Iris pigment epithelial cell (primary cell): ENCODE measurements at places on chromosomes 7 and 10.

DNA sequence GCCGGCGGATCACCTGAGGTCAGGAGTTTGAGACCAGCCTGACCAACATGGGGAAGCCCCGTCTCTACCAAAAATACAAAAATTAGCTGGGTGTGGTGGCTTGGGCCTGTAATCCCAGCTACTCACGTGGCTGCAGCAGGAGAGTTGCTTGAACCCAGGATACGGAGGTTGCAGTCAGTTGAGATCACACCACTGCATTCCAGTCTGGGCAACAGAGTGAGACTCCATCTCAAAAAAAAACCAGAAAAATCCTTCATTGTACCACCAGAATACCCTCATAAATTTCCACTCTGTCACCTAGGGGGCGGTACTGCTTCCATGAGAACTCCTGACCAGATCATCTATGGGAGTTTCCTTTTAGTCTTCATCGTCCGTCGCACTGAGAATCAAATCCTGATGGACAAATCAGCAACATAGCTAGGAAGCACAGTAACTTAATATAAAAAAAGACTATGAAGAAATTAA, 225.8 kb upstream of the KLF14 start:
- DNase-seq, result peak; percentile 82

GRCh38 chr10:19891429-19891828, 75.2 kb downstream of the PLXDC2 start:
- DNase-seq, result no peak

DNA sequence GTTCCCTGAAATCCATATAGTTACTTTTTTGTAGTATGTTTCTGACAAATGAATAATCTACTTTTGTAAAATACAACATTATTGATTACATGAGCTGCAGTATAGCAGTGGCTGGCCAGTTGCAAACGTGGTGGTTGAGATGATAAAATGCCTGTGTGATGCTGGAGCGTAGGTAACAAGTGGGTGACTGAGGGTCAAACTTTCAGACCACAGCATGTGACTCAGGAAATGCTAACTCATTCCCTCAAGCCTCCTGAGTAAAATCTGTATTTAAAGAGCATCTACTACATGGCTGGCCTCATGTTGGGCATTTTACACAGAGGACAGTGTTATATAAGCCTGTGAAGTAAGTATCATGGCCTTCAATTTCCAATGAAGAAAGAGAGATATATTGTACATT, 585.2 kb downstream of the GRID1 start:
- DNase-seq, result no peak

DNA sequence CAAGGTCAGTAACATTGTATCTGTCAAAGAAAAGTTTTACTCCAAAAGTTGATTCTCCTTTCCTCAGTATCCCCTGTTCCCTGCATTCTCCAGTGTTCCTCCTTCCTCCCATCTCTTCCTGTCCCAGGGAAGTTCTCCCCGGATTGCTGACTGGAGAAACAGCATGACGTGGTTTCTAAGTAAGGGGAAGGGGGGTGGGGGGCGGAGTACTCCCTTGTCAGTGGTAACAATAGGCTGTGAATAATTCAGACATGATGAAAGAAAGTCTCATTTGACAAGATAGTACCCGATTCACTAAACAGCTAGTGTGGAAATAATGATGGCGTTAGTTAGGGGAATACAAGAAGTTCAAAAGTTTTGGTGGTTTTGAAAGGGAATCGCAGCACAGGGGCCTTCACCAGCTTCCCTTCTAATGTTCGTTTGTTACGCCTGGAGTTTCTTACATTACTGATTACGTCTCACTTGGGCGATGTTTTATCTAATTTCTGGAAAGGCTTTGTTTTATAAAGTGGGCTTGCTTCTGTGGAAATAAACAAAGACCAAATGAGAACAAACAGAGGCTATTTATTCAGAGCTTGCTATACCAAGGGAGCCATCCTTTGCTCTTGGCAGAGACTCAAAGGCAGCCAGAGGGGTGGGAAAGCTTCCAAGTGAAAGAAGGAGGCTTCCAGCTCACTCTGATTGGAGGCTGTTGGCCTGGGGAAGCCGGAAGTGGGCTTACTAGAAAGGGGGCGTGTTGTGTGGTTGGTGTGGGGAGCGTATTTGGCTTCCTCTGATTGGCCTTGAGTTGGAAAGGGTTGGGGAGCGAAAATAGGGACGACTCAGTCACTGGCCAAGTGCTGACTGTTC, 453.7 kb downstream of the SDK1 start:
- peak; percentile 65 for DNase-seq

DNA sequence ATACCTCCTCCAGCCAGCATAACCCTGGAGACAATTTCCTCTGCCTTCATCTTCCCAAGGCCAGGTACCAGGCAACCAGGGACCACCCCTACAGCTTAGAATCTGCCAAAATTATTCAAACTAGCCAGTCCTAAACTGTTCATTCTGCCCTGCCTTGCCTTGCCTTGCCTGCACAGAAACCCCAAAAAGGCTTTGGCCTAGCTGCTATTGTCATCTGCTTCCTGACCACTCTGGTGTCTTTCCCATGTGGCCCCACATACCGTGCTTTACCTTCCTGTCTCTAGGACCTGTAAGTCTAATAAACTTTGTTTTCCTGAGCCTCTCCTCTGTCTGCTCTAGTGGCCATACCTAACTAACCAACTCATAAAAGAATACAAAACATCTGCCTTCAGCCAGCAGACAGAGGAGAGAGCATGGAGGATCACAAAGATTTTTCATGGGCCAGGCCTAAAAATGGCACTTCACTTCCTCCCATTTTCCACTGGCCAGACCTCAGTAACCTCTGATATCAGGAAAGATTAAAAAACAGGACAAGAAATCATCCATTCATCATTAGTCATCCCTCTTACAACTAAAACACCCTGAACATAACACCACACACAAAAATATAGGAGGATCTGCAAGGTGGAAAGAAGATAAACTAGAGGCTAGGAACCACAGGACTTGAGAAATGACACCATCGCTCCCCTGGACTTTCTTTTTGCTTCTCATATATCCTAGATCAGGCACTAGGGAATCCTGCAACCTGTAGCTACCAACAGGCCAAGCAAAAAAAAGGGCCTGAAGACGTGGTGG, 51.5 kb downstream of the IMMP2L start:
- DNase-seq, result peak; percentile 9

DNA sequence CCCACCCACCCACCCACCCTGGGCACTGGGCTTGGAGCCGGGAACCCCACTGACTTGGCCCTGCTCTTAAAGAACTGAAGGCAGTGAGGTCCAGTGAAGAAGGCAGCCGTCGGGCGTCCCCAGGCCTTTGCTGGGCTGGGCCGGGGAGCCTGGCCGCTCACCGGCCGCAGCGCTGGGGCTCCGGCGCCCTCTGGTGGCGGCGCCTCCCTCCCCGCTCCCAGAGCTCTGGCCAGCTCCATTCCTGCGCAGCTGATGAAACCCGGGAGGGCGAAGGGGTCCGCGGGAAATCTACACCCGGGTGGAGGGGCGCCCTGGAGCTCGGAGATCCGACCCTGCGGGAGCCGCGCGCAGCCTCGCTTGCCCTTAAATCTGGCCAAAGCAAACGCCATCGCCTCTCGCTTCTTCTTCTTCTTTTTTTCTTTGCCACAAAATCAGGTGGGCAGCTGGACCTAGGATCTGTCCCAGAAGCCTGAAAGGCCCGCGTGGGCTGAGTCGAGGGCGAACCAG, 1.7 kb upstream of the CXCL12 start:
- peak; percentile 62 for DNase-seq

GRCh38 chr7:106639476-106640334, 21.3 kb downstream of the CCDC71L start:
- DNase-seq, result no peak

GRCh38 chr10:126749015-126749655, 78.6 kb upstream of the C10orf90 start:
- peak; percentile 75 for DNase-seq

GRCh38 chr7:9106747-9107146, 673.3 kb downstream of the NXPH1 start:
- no peak for DNase-seq

GRCh38 chr7:36149694-36150452, 3.2 kb upstream of the EEPD1 start:
- no peak for DNase-seq

DNA sequence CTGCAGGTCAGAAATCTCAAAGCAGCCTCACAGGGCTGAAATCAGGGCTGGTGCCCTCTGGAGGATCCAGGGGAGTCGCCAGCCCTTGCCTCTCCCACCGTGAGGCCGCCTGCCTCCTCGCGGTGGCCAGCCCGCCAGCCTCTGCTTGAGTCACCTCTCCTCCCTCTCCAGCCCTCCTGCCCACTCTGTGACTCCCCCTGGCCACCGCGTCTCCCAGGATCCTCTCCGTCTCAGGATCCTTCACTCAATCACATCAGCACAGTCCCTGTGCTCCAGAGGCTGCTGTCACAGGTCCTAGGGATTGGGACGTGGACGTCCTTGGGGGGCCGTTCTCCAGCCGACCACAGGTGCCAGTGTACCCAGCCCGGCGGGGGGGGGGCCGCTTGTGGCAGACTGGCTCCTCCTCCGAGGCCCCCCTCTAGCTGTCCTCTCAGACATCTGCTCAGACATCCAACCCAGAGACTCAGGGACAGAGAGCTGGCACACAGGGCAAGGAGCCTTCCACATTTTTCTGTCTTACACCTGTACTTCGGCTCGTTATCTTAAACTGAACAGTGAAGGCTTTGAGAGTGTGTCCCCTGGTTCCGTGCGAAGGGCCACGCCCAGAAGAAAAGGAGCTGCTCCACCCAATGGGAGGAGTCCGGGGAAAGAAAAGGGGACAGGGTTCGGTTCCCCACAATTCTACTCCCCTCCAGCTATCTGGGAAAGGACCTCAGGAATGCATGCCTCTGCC, 9.4 kb upstream of the PPP2R2D start:
- DNase-seq, result no peak

DNA sequence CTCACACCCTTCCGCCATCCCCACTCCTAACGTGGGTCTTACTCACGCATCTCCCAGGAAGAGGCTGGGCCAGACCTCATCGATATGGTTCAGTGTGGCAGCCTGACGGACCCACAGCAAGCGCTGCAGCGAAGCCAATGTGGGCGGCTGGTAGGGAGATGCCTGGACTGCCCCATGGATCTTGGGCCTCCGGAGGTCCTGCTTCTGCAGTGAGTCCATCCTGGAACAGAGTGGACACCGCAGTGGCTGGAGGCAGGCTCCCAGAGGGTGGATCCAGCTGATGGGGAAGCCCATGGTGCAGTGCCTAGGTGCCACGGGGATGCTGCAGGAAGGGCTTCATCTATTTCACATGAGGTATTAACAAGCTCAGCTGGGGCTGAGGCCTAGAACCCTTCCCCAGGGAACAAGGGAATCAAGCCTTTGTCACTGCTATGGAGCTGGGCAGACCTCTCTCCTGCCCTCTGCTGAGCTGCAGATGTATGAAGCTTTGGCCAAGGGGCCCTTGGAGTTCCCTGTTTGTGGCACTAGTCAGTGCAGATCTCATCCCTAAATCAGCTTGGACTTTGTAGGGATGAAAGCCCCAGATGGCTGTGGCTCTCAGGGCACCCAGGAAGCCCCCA, 13.7 kb upstream of the SAMD8 start:
- DNase-seq, result peak; percentile 15

DNA sequence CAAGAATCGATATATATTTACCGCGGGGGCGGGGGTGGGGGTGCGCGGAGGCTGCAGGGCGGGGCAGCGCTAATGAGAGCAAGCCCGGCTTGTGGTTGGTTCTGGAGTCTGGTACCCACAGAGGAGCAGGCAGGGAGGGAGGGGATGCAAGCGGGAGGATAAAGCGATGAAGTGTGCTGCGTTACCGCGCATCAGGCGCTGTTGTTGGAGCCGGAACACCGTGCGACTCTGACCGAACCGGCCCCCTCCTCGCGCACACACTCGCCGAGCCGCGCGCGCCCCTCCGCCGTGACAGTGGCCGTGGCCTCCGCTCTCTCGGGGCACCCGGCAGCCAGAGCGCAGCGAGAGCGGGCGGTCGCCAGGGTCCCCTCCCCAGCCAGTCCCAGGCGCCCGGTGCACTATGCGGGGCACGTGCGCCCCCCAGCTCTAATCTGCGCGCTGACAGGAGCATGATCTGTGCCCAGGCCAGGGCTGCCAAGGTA, at the start of gene HECW1:
Gene HECW1 (plus strand): TSS at position 189 of the 482 bp plus-strand sequence. CDS start 131,259 bp downstream, outside the sequence.
- DNase-seq, result no peak

GRCh38 chr7:98802088-98802780, 67.6 kb downstream of the TMEM130 start:
- peak; percentile 17 for DNase-seq

GRCh38 chr7:149125189-149125862, 798 bp downstream of the ZNF425 start:
- DNase-seq, result no peak

GRCh38 chr7:47393406-47393805, 188.5 kb downstream of the TNS3 start:
- no peak for DNase-seq

DNA sequence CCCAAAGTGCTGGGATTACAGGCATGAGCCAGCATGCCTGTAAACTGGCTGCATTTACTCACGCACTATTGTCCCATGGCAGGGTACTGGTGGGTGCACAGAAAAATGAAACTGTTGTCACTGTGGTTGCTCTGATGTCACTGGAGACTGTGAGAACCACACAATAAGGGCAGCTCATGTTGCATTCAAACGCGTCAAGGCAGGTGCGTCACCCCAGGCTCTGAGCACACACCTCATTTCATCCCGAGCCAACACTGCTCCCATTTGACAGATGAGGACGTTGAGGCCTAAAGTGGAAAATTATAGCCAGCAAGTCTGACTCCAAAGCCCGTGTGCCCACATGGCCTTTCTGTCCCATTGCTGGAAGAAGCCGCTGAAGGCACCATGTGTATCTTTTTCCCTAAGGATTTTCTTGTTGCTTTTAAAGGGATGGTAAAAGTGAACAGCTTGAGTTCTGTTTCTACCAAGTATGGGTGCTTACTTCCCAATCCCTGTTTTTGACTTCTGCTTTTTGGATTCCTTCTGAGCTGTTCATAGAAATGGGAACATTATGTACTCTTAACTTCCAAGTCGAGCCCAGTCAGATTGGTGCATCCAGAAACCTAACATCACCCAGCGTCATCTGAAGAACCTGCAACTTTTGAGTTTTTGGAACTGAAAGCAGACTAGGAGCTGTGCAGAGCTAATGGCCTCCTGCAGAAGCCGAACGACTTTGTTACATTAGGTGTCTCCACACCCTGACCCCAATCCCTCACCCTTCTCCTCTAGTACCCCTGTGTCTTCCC, 60.1 kb upstream of the CARD11 start:
- no peak for DNase-seq

DNA sequence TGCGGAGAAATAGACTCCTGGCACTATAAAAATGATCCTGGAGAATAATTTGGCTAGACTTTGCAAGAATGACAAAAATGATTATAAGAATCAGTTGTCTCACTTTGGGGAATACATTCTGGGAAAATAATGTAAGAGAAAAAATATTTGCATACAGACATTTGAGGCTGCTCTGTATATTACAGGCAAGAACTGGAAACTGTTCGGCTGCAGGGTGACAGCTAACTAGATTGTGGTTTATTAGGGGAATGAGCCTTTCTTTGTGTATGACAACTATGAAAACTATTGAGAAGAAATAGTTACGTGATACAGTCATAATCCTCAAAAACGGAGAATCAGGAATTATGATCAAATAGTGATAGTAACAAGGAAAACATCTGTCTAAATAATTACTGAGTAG, 8.6 kb downstream of the TRIM56 start:
- peak; percentile 86 for DNase-seq

DNA sequence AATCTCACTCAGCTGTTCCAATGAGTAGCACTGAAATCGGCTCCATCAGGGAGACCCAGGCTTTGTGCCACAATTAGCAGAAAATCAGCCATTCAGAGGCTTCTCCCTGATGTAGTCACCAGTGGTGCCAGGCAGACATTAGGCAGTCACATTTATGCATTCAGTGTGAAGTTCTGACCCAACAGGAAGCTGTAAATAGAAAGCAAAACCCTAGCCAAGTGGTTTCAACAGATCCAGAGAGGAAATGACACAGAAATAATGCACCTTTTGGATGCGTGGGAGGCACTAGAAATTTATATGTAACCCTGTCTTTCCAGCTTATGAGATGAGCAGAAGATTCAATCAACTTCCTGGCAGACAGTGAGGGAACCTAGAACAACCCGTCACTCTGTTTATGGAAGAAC, 186.4 kb downstream of the PDE1C start:
- DNase-seq, result peak; percentile 77
